ENCODE measurements at places on chromosomes 11 and 22. TPM values are rescaled to one million over a fixed set of nuclear protein-coding genes. Genes with fewer than 3 reads are reported as not detected.

DNA sequence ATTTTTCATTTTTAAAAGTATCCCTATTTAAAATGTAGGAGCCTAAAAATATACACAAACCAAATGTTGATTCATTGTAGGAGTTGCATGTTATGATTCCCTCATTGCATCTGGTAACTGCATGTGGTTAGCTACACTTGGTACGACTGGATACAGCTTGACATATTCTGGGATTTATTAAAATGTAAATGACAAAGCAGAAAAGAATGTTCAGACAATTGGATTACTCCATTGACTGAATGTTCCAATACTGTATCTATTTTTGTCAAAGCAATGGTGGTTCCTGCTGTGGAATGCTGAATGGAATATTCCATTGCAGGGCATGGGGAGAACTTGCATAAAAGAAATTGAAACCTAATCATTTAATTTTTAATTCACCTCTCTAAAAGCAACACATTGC is 30.8 kb downstream of the BLID start:
- no peak for DNase-seq
- H3K27me3 ChIP-seq: no peaks in the 10 kb centered on the region
- no peaks in the 10 kb centered on the region for H3K4me1 ChIP-seq

- H3K4me1 ChIP-seq: peaks cover 3% of the 10 kb centered on the region
- no peaks in the 10 kb centered on the region for H3K36me3 ChIP-seq
- peaks cover 32% of the 10 kb centered on the region for H3K27me3 ChIP-seq
- H3K4me3 ChIP-seq: no peak overlapping the region
These were observed 23.3 kb upstream of the PLEKHB1 start for GRCh38 chr11:73622926-73623593.

- peak overlapping the region; percentile 61 for H3K27ac ChIP-seq
- H3K4me1 ChIP-seq: no peaks in the 10 kb centered on the region
- peaks cover 3% of the 10 kb centered on the region for H3K36me3 ChIP-seq
- DNase-seq: no peak
- no peaks in the 10 kb centered on the region for H3K27me3 ChIP-seq
These were observed 21.9 kb upstream of the PPP2R1B start for GRCh38 chr11:111788051-111788450.

GRCh38 chr11:35943309-35943708 is 553 bp upstream of the LDLRAD3 start:
- H3K4me3 ChIP-seq: peak overlapping the region; percentile 78
- peaks cover 3% of the 10 kb centered on the region for H3K4me1 ChIP-seq
- H3K27ac ChIP-seq: no peak overlapping the region
- DNase-seq: no peak
- peaks cover 51% of the 10 kb centered on the region for H3K27me3 ChIP-seq

DNA sequence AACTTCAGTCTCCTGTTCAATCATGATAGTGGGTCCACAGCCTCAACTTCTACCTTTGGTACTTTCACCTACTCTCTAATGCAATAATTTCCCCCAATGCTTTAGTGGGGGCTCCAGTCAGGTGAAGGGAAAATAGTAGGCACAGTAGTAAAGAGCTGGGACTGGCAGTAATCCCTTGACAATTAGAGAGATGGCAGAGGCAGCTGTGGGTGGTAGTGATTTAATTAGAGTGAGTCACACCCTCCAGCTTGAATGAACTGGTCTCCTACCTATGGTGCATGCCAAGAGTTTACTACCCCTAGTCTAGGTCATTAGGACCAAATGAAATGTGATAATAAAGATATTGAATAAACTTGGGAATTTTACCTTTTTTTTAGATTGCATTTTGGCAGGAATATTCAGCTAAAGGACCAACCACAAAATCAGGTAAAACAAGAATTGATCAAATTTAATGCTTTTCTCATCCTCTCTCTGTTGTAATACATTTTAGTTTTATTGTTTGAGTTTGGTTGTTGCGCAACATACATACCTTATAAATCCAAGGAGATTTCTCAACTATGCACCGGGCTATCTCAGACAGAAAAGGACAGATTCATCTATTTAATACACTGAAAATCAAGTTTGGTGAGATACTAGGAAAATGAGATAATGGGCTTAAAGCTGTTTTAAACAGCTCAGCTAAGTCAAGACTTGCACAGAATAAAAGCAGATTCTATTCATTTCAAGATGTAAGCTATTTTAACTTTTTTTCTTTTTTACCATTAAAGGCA is 9.0 kb downstream of the PRRG4 start:
- H3K4me3 ChIP-seq: no peak overlapping the region
- H3K4me1 ChIP-seq: no peaks in the 10 kb centered on the region
- no peaks in the 10 kb centered on the region for H3K36me3 ChIP-seq
- peaks cover 9% of the 10 kb centered on the region for H3K27me3 ChIP-seq
- no peak for DNase-seq
- H3K27ac ChIP-seq: no peak overlapping the region

DNA sequence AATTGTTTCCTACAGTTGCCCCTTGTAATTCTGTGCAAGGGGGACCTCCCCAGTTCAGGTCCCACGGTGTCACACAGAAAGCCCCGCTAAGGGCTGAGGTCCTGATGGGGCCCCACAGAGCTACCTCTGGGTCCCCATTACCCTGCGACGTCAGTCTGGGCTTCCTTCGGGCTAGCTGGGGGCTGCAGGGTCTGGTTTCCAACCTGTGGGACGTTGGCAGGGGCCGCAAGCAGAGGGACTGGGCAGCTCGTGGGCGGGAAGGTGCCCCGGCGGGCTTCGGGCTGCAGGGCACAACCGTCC is 698 bp downstream of the SLC37A4 start:
- H3K4me1 ChIP-seq: peaks cover 22% of the 10 kb centered on the region
- peaks cover 8% of the 10 kb centered on the region for H3K36me3 ChIP-seq
- H3K27ac ChIP-seq: peak overlapping the region; percentile 68
- H3K4me3 ChIP-seq: peak overlapping the region; percentile 79
- DNase-seq: no peak

- no peaks in the 10 kb centered on the region for H3K36me3 ChIP-seq
- H3K4me3 ChIP-seq: peak overlapping the region; percentile 39
- no peak for DNase-seq
- H3K27ac ChIP-seq: peak overlapping the region; percentile 45
These were observed 21.8 kb upstream of the TP53AIP1 start for GRCh38 chr11:128964463-128964930.

Gene CD6
- 285 TPM for total RNA-seq

Gene BDNF
- not detected for total RNA-seq

Gene KRTAP5-11
- not detected for total RNA-seq

Gene MDK
- total RNA-seq: 7.4 TPM

Gene LRRC74B
- not detected for total RNA-seq

Data from activated naive CD8-positive, alpha-beta T cell treated with anti-CD3 and anti-CD28 coated beads, Interleukin-2, amount 10 ng/mL, durations not matched to agents 7 days and 5 days (primary cell).